ENCODE measurements at places on chromosomes 1 and 21.
A peak's percentile ranks its signal among the peaks of the same experiment; 100 is the strongest.

- no peak for DNase-seq
Observed at GRCh38 chr1:223831755-223832636, 13.8 kb downstream of the TP53BP2 start.

- DNase-seq = no peak
Observed at GRCh38 chr1:118104951-118105350, 80.1 kb downstream of the SPAG17 start.

- DNase-seq = no peak
Observed at GRCh38 chr1:206563367-206564207, 48.7 kb downstream of the EIF2D start.

GRCh38 chr1:221945669-221946068 is 203.8 kb upstream of the DUSP10 start:
- DNase-seq = no peak

GRCh38 chr1:56676571-56677035 is 31.5 kb downstream of the PRKAA2 start:
- no peak for DNase-seq

DNA sequence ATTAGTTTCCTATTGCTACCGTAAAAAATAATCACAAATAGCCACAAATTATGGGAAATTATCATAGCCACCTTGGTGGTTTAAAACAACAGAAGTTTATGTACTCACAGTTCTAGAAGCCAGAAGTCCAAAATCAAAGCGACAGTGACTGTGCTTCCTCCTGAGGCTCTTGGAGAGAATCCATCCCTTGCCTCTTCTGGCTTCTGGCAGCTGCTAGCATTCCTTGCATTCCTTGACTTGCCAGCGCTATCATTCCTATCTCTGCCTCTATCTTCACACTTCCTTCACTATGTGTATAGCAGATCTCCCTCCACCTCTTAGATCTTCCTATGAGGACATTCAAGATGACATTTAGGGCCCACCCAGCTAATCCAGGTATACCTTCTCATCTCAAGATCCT is 180.1 kb upstream of the USP25 start:
- no peak for DNase-seq

- DNase-seq = no peak
Observed at GRCh38 chr1:6500544-6501278, 9.2 kb upstream of the PLEKHG5 start.

- DNase-seq = no peak
Observed at GRCh38 chr1:246801241-246802020, 77.2 kb downstream of the SCCPDH start.

GRCh38 chr1:237270353-237270752 is 228.4 kb downstream of the RYR2 start:
- DNase-seq = no peak

DNA sequence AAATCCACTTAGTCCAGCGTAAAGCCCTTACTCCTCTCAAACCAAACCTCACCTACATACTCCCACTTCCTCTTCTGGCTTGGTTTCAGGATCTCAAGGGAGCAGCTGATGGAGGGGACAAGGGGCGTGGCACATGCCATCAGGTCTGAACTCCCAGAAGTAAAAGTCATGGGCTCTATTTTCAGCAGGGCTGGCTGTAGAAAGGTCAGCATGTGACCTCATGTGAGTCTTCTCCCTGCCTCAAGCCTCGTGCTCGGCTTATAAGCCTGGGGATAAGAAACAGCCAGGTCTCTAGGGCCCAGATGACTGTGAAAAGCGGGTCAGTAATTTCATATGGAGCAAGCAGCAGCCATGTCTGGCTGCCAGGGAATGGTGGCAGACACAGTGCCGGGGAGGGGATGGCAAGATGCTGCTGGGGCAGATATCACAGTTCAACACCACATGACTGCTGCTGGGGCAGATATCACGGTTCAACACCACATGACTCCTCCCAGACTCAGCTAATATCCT is 227.9 kb downstream of the KCNH1 start:
- no peak for DNase-seq

DNA sequence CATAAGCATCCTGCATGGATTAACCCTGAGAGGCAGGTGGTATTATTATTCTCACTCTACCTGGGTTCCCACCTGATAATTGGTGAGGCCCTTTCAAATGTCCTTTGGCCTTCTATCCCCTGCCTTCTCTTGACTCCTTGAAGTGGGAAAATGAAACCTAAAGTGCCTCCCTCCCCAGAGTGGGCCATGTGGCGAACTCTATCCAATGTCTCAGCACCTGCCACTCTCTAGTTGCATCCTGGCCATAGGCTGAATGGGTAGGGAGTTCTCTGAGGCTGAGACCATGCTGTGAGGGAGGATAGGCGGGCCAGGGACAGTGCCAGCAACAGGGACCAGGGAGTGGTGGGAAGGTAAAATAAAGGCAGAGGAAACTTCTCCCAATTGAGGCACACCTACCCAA is 35.3 kb downstream of the ELF3 start:
- no peak for DNase-seq

- DNase-seq = no peak
Observed at GRCh38 chr1:163561580-163562295, 240.0 kb downstream of the NUF2 start.

DNA sequence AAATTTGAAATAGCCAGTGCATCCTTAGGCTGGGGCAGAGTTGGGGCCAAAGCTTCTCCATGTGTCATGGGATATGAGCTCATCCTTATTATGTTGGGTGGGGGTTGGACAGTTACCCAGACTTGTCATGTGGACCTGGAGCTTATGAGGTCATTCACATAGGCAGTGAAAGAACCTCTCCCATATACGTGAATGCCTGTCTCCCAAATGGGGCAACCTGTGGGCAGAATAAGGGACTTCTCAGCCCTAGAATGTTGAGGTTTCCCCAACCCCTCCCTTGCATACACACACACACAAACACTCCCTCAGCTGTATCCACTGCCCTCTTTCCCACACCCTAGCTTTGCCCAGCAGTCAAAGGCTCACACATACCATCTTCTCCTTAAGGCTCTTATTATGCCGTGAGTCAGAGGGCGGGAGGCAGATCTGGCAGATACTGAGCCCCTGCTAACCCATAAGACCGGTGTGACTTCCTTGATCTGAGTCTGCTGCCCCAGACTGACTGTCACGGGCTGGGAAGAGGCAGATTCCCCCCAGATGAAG is 2.3 kb upstream of the IVL start:
- no peak for DNase-seq

- DNase-seq = no peak
Observed at GRCh38 chr1:157955857-157956256, 37.6 kb upstream of the KIRREL1 start.

DNA sequence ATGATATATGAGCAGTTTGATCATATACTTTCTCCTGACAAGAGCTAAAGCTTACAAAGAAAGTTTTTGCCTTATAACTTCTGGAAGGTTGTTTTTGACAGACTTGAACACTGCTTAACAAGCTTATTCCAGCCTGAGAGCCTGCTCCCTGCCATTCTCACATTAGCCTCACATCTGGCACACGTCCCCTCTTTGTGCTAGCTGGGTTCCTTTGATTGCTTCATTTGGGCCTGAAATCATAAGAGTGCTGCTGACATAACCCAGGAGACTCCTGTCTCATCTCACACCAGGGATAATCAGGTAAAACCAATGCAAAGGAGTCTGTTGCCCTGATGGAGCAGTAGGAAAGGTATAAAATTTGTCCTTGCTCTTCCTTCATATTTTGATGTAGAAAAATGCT is 1411.7 kb upstream of the B3GALT2 start:
- no peak for DNase-seq

- DNase-seq = no peak
Observed at GRCh38 chr1:60141276-60141675, 67.7 kb upstream of the C1orf87 start.

GRCh38 chr1:45522324-45523104 is 830 bp upstream of the PRDX1 start:
- DNase-seq = no peak

- DNase-seq = no peak
Observed at GRCh38 chr21:45971616-45972352, 9.8 kb upstream of the COL6A1 start.

- DNase-seq = no peak
Observed at GRCh38 chr1:66439031-66439740, 94.8 kb upstream of the SGIP1 start.

- DNase-seq = no peak
Observed at GRCh38 chr1:67691712-67692111, 6.7 kb downstream of the GADD45A start.

DNA sequence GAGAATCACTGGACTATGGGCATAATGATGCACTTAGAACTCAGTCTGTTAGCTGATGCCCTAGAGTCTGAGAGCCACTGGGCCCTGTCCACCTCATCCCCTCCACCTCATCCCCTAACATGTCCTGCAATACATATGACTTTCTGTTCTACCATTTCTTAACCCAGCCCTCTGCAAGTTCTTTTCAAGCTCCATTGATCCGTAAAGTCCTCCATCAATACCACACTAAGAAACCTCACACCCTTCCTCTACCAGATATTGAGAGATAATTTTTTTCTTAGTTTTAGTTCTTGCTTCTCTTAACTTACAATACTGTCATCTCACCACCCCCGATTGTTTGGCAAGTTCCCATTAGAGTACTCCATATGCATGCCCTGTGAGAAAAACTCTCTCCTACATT is 22.1 kb downstream of the FCRL4 start:
- DNase-seq = no peak

GRCh38 chr1:75129660-75129982 is 4.6 kb upstream of the LHX8 start:
- DNase-seq = no peak

DNA sequence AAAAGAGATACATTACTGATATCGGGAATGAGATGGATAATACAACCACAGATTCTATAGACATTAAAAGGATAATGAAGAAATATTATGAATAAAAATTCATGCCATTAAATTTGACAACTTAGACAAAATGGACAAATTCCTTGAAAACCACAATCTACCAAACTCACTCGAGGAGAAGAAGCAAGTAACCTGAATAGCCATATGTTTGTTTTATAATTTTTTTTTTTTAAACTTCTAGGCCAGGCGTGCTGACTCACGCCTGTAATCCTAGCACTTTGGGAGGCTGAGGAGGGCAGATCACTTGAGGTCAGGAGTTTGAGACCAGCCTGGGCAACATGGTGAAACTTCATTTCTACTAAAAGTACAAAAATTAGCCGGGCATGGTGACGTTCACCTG is 327.9 kb downstream of the VAV3 start:
- no peak for DNase-seq

DNA sequence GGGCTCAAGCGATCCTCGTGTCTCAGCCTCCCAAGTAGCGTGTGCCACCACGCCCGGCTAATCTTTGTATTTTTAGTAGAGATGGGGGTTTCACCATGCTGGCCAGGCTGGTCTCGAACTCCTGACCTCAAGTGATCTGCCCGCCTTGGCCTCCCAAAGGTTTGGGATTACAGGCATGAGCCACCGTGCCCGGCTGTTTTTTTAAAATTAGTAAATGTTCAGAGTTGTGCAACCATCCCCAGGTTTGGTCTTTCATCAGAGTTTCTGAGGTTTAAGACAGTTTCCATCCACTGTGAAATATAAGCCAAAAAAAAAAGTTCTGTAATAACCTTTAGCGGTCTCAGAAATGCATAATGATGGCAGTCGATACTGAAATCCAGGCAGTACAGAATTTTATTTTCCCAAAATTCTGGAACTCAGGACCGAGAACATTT is 550 bp upstream of the SYT11 start:
- DNase-seq = no peak

- no peak for DNase-seq
Observed at GRCh38 chr1:211327346-211327921, 801 bp downstream of the TRAF5 start.

GRCh38 chr1:205449750-205450443 is 5.9 kb downstream of the BLACAT1 start:
- no peak for DNase-seq

GRCh38 chr1:208951908-208952307 is 631.6 kb upstream of the CAMK1G start:
- DNase-seq = no peak

GRCh38 chr1:3034728-3035562 is 13.7 kb downstream of the ACTRT2 start:
- DNase-seq = no peak

- no peak for DNase-seq
Observed at GRCh38 chr1:1281533-1282321, 1.5 kb downstream of the SCNN1D start.

DNA sequence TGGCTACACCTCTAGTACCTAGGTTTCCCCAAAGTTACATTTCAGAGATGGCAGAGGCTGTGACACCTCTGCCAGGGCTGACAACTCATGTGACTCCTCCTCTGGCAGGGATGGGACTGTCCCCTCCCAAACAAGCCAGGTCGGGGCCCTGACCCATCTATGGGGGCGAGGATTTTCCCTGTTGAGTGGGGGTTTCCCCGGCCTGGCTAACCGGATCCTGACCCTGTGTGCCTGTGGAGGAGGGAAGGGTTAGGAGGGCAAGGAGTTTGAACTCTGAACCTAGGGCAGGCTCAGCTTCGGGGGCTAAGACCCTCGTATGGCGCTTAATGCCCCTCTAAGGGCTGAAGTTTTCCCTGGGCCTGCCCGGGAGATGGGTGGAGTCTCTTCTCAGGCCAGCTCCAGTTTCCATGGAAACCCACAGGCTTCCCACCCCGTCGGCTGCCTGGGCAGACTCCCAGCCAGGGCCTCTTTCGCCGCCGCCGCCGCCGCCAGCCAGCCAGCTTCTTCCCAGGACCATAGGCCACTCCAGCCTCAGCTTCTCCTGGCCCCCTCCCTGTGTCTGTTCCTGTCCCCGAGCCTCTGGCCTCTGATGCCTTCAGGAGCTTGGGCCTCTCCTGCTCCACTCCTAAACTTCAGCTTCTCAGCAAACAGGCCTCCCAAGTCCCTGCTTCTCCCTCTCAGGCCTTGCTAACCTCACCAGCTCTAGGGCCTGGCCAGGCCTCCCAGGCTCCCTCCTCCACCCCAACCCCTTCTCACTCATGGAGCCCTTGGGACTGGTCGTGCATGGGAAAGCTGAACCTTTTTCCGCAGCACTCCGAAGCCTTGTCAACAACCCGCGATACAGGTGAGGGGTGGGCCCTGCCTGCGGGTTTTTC is at the start of gene BTBD19:
TSS of gene BTBD19 (plus strand) at position 461 of the 875 bp plus-strand sequence. CDS start at position 759, 298 bp downstream.
- peak; percentile 42 for DNase-seq

GRCh38 chr1:20785907-20786252 is 1.2 kb downstream of the HP1BP3 start:
- DNase-seq = no peak

GRCh38 chr21:46065215-46065913 is 32.5 kb upstream of the COL6A2 start:
- DNase-seq = no peak

GRCh38 chr21:36076878-36077655 is 7.2 kb downstream of the CBR1 start:
- no peak for DNase-seq

DNA sequence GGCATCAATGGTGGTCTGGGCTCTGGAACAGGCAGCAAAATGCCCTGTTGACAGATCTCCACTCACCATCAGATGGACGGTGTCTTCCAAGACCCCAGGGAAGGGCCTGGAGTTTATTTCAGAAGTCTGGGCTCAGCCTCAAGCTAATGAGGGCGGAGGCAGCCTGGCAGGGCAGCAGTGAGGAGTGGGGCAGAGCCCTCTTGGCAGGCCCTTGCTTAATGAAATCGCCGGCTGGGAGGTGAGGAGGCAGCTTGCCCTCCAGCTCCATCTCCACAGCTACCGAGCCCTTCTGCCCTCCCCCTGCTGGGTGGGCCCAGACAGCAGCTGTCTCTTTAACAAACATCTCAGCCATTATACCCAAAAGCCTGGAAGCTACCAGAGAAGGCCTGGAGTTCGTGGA is 22.0 kb upstream of the GRIK3 start:
- DNase-seq = no peak
